Breast epithelium (tissue), 4 donors: ENCODE measurements at places on chromosomes 11 and 22. TPM values are rescaled to one million over a fixed set of nuclear protein-coding genes. Genes with fewer than 3 reads are reported as not detected.
A peak's percentile ranks its signal among the peaks of the same experiment; 100 is the strongest.

DNA sequence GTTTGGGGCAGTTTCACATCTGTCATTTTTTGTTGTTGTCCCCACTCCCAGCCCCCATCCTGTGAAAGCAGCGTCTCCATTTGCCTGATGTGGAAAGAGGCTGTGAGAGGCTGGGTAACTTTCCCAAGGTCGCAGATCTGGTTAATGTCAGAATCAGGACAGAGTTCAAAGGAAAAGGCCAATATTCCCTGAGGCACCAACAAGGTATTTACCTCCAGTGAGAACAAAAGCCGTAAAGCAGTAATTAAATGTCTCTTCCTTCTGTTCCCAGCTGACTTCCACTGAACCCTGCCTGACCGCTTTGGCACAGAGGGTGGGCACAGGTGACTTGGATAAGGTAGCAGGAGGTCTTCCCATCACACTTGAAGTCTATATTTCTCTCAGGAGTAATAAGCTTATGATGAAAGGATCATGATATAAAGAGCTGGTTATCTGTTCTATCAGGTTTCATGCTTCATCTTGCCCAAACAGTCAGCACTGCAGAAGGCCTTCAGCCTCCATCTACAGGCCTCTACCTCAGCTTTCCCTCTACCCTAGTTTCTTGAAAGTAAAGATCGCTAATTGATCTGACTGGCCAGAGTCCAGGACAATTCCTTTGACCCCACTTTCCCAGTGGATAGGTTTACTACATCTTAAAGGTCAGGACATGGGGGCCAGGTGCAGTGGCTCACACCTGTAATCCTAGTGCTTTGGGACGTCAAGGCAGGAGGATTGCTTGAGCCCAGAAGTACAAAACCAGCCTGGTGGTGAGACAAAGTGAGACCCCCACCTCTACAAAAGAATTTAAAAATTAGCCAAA, 9.4 kb downstream of the C11orf91 start:
- no peaks in the 10 kb centered on the region for H3K36me3 ChIP-seq
- no peak for DNase-seq
- no peaks in the 10 kb centered on the region for H3K27me3 ChIP-seq
- peaks cover 15% of the 10 kb centered on the region for H3K4me1 ChIP-seq
- H3K4me3 ChIP-seq = peak overlapping the region; percentile 43

DNA sequence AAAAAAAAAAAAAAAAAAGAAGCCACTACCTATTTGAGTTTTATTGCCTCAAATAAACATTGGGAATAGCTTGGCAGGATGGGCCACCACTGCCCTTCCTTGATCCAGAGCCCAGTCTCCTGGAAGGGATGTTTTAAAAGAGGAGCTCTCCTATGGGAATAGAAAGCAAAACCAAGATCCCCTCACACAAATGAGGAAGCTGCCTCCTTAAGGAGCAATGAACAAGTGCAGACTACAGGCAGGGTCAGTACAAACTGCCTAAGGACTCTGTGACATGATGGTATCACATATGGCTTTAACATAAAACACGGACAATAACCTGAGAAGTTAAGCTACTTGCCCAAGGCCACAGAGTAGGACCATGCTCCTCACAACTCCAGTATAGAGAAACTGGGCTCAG, 120.8 kb downstream of the NAT10 start:
- H3K27me3 ChIP-seq = no peaks in the 10 kb centered on the region
- no peak for DNase-seq
- no peaks in the 10 kb centered on the region for H3K36me3 ChIP-seq
- H3K27ac ChIP-seq = no peak overlapping the region
- H3K4me1 ChIP-seq = no peaks in the 10 kb centered on the region

GRCh38 chr11:28536504-28537267, 428.5 kb downstream of the METTL15 start:
- no peaks in the 10 kb centered on the region for H3K27me3 ChIP-seq
- H3K4me1 ChIP-seq = no peaks in the 10 kb centered on the region
- DNase-seq = no peak
- no peaks in the 10 kb centered on the region for H3K36me3 ChIP-seq

- no peak for DNase-seq
- no peaks in the 10 kb centered on the region for H3K36me3 ChIP-seq
- no peaks in the 10 kb centered on the region for H3K27me3 ChIP-seq
- H3K4me1 ChIP-seq = no peaks in the 10 kb centered on the region
These were observed 64.2 kb downstream of the FZD4 start for GRCh38 chr11:86891036-86891435.

DNA sequence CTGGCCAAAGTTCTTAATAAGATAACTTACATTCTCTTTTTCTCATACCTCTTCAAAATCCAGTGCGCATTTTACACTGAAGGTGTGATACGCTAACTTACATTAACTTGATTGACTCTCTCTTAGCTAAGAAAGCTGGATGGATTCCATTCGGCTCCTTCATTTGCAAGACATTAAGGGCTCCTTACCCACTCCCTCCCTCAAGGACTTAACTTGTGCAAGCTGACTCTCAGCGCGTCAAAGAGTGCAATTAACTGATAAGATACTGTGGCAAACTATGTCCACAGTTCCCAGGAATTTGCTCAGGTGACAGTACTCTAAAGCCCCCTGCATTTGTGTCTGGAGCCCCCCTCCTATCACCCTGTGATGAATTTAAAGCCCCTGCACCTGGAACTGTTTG, 6.4 kb upstream of the RFPL1 start:
- no peaks in the 10 kb centered on the region for H3K27me3 ChIP-seq
- no peak overlapping the region for H3K4me3 ChIP-seq
- no peaks in the 10 kb centered on the region for H3K36me3 ChIP-seq
- H3K4me1 ChIP-seq = no peaks in the 10 kb centered on the region
- no peak overlapping the region for H3K27ac ChIP-seq
- DNase-seq = no peak

- no peak overlapping the region for H3K27ac ChIP-seq
- H3K36me3 ChIP-seq = no peaks in the 10 kb centered on the region
- no peaks in the 10 kb centered on the region for H3K27me3 ChIP-seq
- no peak overlapping the region for H3K4me3 ChIP-seq
These were observed 119.2 kb downstream of the DSCAML1 start for GRCh38 chr11:117677729-117678310.

- no peak overlapping the region for H3K27ac ChIP-seq
- H3K27me3 ChIP-seq = no peaks in the 10 kb centered on the region
- DNase-seq = peak; percentile 7
- H3K4me3 ChIP-seq = no peak overlapping the region
- no peaks in the 10 kb centered on the region for H3K4me1 ChIP-seq
These were observed 7.3 kb downstream of the DGCR6L start for GRCh38 chr22:20312396-20313191.

- peak; percentile 68 for DNase-seq
- peak overlapping the region; percentile 77 for H3K27ac ChIP-seq
- H3K27me3 ChIP-seq = no peaks in the 10 kb centered on the region
- H3K36me3 ChIP-seq = no peaks in the 10 kb centered on the region
- no peak overlapping the region for H3K4me3 ChIP-seq
These were observed 58.9 kb downstream of the LINC01488 start for GRCh38 chr11:69540118-69541000.

Gene RHOD
- total RNA-seq = 27.2 TPM

GRCh38 chr11:115759622-115760460, 255.6 kb upstream of the CADM1 start:
- no peaks in the 10 kb centered on the region for H3K27me3 ChIP-seq
- no peaks in the 10 kb centered on the region for H3K36me3 ChIP-seq
- no peak for DNase-seq
- H3K27ac ChIP-seq = no peak overlapping the region

Gene AGBL2
- total RNA-seq = 2.3 TPM

DNA sequence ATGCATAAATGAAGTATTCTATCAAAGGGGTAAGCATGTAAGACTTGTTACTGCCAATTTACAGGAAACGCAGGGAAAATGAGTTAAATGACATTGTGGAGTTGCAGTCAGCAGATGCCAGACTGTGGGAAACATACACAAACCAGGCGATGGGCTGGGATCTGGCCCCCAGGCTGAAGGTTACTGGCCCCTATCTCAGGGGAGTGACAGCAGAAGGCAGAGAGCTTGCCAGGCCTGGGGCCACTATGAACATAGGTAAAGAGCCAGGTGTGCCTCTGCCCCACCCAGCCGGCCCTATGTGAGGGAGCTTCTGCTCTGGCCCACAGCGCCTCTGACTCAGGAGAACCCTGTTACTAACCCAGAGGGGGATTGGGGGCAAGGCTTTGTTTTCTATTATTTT, 26.1 kb upstream of the SLC25A1 start:
- no peaks in the 10 kb centered on the region for H3K36me3 ChIP-seq
- no peak for DNase-seq
- no peaks in the 10 kb centered on the region for H3K27me3 ChIP-seq
- H3K4me3 ChIP-seq = no peak overlapping the region
- H3K27ac ChIP-seq = no peak overlapping the region

DNA sequence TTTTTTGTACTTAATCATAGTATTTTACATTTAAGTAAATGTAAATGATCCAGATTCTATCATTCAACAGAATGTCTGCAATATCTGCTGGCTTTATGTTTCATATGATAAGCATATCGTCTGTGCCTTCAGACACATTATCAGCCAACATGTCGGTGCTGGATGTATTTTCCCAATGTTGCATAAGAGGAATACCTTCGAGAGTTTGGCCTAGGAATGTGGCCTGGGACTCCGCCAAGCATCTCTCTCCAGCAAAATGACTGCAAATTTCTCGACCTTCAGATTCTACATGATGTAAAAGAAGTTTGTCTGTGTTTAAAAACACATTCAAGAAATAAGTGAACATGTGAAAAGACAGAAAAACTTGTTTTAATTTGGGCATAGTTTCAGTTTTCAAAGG, 6.9 kb downstream of the BDNF start:
- no peak overlapping the region for H3K27ac ChIP-seq
- no peaks in the 10 kb centered on the region for H3K4me1 ChIP-seq
- no peaks in the 10 kb centered on the region for H3K36me3 ChIP-seq
- H3K27me3 ChIP-seq = no peaks in the 10 kb centered on the region
- no peak for DNase-seq

Gene DDIAS
- total RNA-seq = 1.3 TPM

GRCh38 chr22:26898946-26899605, 241.7 kb downstream of the MIAT start:
- DNase-seq = no peak
- no peak overlapping the region for H3K27ac ChIP-seq
- H3K27me3 ChIP-seq = no peaks in the 10 kb centered on the region
- no peaks in the 10 kb centered on the region for H3K4me1 ChIP-seq
- H3K36me3 ChIP-seq = no peaks in the 10 kb centered on the region

Gene ANO3
- total RNA-seq = 9.0 TPM

DNA sequence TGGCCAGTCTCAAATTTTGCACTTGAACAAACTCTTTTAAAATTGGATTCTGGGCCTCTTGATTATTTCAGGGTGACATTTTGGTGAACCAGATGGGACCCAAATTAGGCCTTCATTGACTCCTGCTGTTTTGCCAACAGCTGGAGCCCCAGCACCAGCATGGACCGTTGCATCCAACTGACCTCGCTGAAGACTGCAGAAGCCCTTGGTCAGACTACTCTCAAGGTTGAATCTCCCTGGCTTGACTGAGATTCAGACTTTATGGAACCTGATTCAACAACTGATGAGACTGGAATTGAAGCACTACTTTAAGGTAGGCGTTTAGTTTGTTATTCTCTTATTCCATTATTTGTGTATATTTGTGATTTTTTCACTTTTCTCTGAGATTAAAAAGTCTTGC, 41.7 kb downstream of the NARS2 start:
- H3K27ac ChIP-seq = no peak overlapping the region
- H3K27me3 ChIP-seq = no peaks in the 10 kb centered on the region
- no peaks in the 10 kb centered on the region for H3K36me3 ChIP-seq
- no peak overlapping the region for H3K4me3 ChIP-seq

GRCh38 chr22:31206896-31207687, 5.0 kb upstream of the LIMK2 start:
- no peaks in the 10 kb centered on the region for H3K27me3 ChIP-seq
- peak; percentile 61 for DNase-seq
- H3K4me3 ChIP-seq = no peak overlapping the region
- peaks cover 8% of the 10 kb centered on the region for H3K4me1 ChIP-seq
- H3K36me3 ChIP-seq = peaks cover under 1% of the 10 kb centered on the region
- H3K27ac ChIP-seq = peak overlapping the region; percentile 60

GRCh38 chr11:9231848-9232177, 33.3 kb downstream of the DENND5A start:
- no peak overlapping the region for H3K27ac ChIP-seq
- DNase-seq = no peak
- no peaks in the 10 kb centered on the region for H3K4me1 ChIP-seq
- no peaks in the 10 kb centered on the region for H3K27me3 ChIP-seq
- H3K36me3 ChIP-seq = no peaks in the 10 kb centered on the region
- H3K4me3 ChIP-seq = no peak overlapping the region

GRCh38 chr11:110833033-110833484, 120.8 kb upstream of the ARHGAP20 start:
- no peak for DNase-seq
- H3K36me3 ChIP-seq = no peaks in the 10 kb centered on the region
- no peak overlapping the region for H3K4me3 ChIP-seq
- no peak overlapping the region for H3K27ac ChIP-seq
- H3K27me3 ChIP-seq = no peaks in the 10 kb centered on the region

DNA sequence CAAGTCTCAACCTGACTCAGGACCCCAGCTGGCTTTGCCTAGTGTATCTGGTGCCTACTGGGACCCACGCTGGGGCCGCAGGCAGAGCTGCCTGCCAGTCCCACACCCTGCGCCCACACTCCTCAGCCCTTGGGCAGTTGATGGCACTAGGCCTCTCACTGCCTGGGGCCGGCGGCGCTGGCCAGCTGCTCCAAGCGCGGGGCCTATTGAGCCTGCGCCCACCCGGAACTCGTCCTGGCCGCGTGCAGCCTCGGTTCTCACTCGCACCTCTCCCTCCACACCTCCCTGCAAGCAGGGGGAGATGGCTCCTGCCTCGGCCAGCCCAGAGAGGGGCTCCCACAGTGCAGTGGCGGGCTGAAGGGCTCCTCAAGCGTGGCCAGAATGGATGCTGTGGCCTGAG, 908.5 kb upstream of the CCDC90B start:
- no peak for DNase-seq
- no peaks in the 10 kb centered on the region for H3K27me3 ChIP-seq
- H3K4me3 ChIP-seq = no peak overlapping the region
- H3K27ac ChIP-seq = no peak overlapping the region
- no peaks in the 10 kb centered on the region for H3K4me1 ChIP-seq

- H3K4me3 ChIP-seq = no peak overlapping the region
- no peaks in the 10 kb centered on the region for H3K36me3 ChIP-seq
- no peak for DNase-seq
- peaks cover 6% of the 10 kb centered on the region for H3K4me1 ChIP-seq
- H3K27ac ChIP-seq = no peak overlapping the region
- H3K27me3 ChIP-seq = no peaks in the 10 kb centered on the region
These were observed 71.7 kb downstream of the TBC1D22A start for GRCh38 chr22:46834021-46834737.

- no peak overlapping the region for H3K27ac ChIP-seq
- no peaks in the 10 kb centered on the region for H3K36me3 ChIP-seq
- DNase-seq = no peak
- H3K4me3 ChIP-seq = no peak overlapping the region
These were observed 21.9 kb upstream of the RAB30 start for GRCh38 chr11:83093634-83094033.

DNA sequence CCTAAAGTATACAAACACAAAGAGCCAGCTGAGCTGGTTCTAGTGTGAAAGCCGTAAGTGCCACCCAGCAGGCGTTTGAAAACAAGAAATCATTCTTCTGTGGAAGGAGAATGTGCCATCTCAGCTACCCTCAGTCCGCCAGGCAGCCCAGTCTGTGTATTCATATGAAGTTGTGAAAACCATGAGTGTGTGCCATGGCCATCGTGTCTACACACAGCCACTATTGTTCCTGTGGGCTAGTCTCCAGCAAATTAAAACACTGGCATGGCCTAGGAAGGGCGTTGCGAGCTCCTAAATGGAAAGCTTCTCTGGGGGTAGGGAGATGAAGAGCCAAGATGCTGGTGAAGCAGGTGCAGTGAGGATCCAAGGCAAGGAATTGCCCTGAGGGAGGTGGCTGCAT, 51.5 kb upstream of the HORMAD2 start:
- H3K4me1 ChIP-seq = peaks cover 3% of the 10 kb centered on the region
- peak; percentile 63 for DNase-seq
- H3K36me3 ChIP-seq = no peaks in the 10 kb centered on the region
- no peak overlapping the region for H3K4me3 ChIP-seq
